ENCODE measurements at places on chromosomes 1 and 21.
A peak's percentile ranks its signal among the peaks of the same experiment; 100 is the strongest.

- no peak for DNase-seq
Measured at GRCh38 chr1:174999936-175000696, at the start of gene CACYBP. CACYBP (plus strand) TSS chr1:174999947; CDS start chr1:175000181, 234 bp downstream.

DNA sequence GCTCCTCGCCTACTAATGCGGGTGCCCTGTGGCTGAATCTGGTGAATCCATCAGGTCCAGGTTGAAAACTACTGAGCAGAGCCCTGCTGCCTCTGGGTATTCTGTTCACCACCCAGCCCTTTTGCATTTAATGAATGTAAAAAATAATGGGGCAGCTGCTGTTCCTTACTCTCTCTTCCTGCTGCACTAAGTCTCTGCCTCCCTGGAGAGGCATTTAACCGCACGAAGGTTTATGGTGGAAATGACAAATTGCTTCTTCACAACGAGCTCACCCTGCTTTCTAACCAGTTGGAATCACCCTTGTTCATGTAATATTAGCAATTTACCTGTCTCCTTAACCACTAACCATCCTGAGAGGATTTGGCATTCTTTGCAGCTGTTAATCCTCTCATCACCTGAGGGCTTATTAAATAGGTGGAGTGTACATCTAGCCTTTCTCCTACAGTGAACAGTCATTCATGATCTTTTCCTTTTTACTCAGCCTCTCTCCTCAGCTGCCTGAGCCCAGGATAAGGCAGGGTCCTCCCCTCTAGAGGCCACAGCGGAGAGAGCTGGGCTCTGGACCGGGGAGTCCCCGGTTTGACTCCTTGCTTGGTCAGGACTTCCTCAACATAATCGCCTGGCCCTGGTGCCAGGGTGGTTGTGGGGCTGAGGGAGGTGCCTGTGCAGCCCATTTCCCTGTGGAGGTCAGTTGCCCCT, 97.6 kb downstream of the NOS1AP start:
- DNase-seq = no peak

- no peak for DNase-seq
Measured at GRCh38 chr1:7380712-7381111, 390.4 kb upstream of the VAMP3 start.

- DNase-seq = no peak
Measured at GRCh38 chr21:45545691-45546531, 3.7 kb upstream of the SLC19A1 start.

DNA sequence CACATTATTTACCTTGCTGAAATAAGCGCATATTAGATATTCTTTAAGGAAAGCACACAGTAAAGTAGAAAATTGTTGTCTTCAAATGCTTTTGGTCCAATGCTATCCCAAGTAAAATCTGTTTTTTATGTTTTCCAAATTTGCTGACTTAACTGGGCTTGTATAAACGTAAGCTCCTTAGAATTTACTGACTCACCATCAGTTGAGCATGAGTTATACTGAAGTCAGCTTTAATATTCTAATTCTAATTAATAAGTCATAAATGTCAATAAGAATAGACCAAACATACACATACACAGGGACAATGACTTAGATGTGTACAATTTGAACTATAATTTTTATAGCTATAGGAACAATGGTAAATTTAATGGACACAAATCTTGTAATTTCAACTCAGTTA, 319.2 kb downstream of the TPR start:
- no peak for DNase-seq

GRCh38 chr21:36482181-36482580, 2.3 kb upstream of the CLDN14 start:
- no peak for DNase-seq

DNA sequence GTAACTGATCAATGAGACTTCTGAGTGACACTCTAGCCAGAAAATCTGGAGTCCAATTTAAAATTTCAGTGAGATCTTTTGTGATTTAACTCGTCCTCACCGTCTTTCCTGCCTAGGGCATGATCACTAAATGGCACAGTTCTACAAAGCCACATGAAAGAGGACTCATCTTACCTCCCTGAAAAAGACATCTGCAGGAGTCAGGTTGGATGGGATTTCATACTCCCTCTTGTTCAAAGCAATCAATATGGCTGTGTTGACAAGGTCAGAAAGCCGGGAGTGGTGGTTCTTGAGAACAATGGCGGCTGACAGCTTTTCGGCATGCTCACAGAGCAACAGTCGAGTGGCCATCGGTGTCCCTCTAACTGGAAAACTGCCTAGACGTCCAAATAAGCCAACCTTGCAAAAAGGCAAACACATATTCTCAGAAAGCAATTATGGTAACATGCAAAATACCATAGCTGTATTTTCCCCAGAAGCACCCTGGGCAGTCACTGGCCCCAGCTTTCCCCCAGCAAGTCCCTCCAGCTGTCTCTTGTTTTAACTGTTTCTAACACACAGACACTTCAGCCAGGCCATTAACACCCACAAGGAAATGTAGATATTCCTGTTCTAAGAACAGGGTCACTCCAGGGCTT, 36.6 kb upstream of the ACTA1 start:
- DNase-seq = no peak

- no peak for DNase-seq
Measured at GRCh38 chr1:241654641-241655040, 2.6 kb downstream of the WDR64 start.

- no peak for DNase-seq
Measured at GRCh38 chr1:109096120-109096519, 5.6 kb downstream of the TMEM167B start.

GRCh38 chr1:76868154-76868882, 1.0 kb downstream of the ST6GALNAC5 start:
- no peak for DNase-seq

- no peak for DNase-seq
Measured at GRCh38 chr1:70504821-70505193, 93.7 kb downstream of the CTH start.

GRCh38 chr1:167194182-167194581, 26.5 kb upstream of the POU2F1 start:
- no peak for DNase-seq

DNA sequence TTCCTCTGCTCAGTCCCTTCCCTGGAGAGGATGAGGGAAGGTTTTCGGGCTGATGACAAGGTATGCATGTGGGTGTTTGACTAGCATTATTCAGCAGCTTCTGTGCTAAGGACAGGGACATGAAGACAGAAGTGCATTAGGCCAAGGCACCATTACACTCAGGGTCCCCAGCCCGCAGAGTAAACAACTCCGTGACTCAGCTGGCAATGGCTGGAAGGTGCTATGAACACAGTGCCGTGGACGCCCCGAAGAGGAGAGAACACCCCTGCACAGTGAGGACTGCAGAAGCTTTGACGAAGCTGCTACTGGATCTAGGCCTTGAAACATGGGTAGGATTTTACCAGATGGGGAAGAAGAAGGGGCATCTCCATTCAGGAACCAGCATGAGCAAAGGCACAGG, 13.7 kb upstream of the EPS8L3 start:
- no peak for DNase-seq

GRCh38 chr21:38367646-38368045, 110.9 kb downstream of the KCNJ15 start:
- no peak for DNase-seq

DNA sequence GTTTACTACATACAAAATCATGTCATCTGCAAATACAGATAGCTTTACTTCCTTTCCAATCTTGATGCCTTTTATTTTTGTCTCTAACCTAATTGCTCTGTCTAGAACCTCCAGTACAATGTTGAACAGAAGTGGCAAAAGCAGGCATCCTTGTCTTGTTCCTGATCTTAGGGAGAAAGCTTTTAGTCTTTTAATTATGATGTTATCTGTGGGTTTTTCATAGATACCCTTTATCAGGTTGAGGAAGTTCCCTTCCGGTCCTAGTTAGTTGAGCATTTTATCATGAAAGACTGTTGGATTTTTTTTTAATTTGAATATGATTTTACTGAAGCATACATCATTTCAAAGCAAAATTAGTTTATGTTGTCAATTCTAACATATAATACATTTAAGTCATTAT, 45.7 kb upstream of the DISC1 start:
- DNase-seq = no peak

- peak; percentile 74 for DNase-seq
Measured at GRCh38 chr1:21293537-21294265, 3.4 kb upstream of the ECE1 start.

DNA sequence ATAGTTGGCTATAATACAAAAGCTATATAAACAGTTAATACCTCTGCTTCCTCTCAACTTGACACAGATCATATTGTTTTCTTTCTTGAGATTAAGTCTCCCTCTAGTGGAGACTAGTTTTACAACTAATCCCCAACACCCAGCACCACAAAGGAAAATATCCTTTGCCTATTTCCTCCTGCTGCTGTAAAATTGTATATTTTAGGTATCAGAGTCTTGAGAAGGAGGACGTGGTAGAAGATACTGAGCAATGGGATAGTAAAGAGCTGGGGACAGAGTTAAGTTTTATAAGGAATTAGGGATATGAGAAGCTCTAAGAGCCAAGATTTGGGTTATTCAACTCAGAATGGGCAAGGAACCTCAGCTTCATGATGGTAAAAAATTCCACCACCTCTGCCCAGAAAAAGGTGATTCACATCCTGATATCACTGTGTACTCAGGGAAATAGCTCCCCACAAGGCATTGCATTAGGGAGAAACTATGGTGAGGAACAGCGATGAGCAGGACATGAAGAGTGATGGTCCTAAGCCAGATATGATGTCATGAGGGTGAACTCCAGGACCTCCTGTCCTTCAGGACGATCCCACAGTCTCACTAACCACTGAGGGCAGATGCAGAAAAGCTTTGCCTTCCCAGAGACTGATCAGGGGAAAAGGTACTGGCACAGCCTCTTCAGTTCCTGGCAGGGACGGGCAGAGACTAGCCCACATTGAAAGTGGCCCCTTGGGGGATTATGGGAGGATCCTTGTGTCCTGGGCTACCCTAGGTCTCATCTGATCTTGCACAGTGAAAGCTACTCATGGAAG, 14.7 kb upstream of the CFAP126 start:
- no peak for DNase-seq

- DNase-seq = no peak
Measured at GRCh38 chr1:180254854-180255253, 24.8 kb downstream of the LHX4 start.

GRCh38 chr1:46643368-46643775, 24.8 kb downstream of the ATPAF1 start:
- no peak for DNase-seq

DNA sequence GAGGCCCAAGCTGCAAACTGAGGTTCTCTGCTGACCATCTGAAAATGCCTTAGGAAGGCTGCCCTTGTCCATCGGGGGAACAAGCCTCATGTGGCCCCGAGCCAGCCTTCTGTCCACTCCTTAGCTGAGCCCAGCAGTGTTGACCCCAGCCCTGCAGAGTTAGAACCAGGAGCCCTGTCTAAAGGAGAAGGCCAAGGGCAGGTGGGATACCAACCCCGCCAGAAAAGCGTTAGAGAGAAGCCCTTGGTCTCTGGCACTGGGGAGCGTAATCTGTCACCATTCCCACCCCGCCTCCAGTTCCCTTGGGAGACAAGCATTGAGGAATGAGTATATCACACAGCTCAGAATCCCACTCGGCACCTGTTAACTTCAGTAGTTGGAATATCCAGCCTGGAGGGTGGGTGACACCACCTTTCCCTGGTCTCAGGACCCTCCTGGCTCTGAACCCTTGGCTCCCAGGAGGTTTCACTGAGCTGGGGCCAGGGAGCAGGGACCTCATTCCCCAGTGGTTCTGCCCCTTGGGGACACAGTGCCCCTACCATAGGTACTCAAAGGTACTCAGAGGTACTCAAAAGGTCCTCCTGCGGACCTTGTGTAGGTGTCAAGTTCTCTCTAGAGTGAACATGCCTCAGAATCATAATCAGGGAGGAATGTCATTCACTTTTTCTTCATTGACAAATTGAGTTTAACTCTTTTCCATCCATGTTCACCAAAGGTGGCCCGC, 16.4 kb downstream of the ETS2 start:
- DNase-seq = no peak

- DNase-seq = no peak
Measured at GRCh38 chr1:24551960-24552571, 3.8 kb upstream of the NCMAP start.

GRCh38 chr1:219215477-219215876, 41.8 kb downstream of the LYPLAL1 start:
- no peak for DNase-seq

DNA sequence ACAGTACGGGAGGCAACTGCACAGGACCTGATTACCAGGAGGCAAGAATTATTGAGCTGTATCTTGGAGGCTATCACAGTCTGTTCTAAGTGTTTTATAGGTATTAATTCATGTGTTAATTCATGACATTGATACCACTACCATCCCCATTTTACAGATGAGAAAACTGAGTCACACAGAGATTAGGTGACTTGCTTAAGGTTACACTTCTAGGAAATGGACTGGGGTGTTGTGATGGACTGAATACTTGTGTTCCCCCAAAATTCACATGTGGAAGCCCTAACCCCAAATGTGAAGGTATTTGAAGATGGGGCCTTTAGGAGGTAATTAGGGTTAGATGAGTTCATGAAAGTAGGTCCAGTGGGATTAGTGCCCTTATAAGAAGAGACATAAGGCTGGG, 10.1 kb upstream of the TRIM63 start:
- DNase-seq = no peak

DNA sequence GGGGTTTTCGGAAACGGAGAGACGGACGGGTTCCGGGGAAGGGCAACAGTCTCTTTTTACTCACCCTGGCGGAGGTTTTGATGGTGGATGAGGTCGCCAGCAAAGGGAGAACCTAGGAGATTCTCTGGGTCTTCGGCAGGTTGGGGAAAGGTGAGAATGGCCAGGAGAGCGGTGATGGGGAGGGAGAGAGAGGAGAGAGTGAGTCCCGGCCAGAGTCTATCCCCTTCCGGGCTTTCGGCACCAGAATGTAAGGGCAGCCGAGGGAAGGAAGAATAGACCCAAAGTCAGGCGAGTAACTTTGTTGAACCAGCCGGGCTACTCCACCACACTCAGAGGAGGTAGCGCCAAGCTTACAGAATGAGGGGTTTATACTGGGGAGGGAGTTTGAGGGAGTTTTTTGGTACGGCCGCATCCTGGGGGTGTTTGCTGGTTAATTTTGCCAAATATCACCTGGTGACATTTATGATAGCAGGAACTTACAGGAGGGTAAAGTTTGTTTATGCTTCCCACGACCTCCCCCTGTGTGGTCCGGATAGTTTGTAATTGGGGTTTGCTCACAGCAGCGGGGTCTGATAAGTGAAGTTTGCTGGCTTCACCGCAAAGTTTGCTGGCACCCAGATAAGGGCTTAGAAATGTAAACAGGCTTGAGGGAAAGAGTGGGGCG, 141.1 kb upstream of the ETV3 start:
- no peak for DNase-seq

DNA sequence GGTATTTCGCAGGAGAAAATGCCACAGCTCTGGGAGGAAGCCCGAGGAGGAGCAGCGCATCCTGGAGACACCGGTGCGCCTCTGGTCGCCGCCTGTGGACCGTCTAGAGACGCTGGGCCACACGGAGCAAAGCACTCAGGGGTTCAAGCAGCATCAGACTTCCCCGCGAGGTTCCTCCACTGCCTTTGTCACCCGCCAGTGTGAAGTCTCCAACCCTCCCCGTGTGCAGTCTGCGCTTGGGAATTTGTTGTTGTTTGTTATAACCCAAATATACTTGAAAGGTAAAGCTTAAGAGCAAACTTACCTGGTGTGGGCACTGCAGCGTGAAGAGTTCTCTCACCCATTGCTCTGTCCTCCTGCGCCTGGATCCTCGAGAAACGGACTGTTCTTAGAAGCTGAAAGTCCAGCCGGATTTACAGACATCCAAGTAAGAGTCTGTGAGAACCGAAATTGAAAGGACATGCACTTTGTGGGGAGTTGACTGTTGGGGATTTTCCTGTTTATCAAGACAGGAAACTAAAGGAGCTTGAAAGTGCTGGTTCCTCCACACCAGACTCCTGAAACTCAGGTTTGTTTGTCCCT, at the start of gene GBP4:
Gene GBP4, minus strand, starts transcription at position 452 of the 582 bp plus-strand sequence. Its CDS starts 108 bp downstream, at position 344.
- DNase-seq = peak; percentile 29

- DNase-seq = no peak
Measured at GRCh38 chr1:228010921-228011320, 4.1 kb downstream of the WNT3A start.

GRCh38 chr1:248822148-248823032, 3.3 kb downstream of the SH3BP5L start:
- no peak for DNase-seq

All from activated CD4-positive, alpha-beta T cell treated with anti-CD3 and anti-CD28 coated beads for 24 hours (primary cell).